Hindlimb muscle (tissue), 1 donor: ENCODE measurements at places on chromosomes 12 and 14.

GRCh38 chr14:97359341-97359740 is 562.2 kb downstream of the VRK1 start:
- DNase-seq: no peak

- no peak for DNase-seq
These were observed 90.8 kb downstream of the BCL11B start for GRCh38 chr14:99181241-99181640.

- DNase-seq: no peak
These were observed 325.6 kb upstream of the TMEM132C start for GRCh38 chr12:127941332-127941731.

GRCh38 chr12:90829044-90829443 is 125.9 kb downstream of the CCER1 start:
- no peak for DNase-seq

DNA sequence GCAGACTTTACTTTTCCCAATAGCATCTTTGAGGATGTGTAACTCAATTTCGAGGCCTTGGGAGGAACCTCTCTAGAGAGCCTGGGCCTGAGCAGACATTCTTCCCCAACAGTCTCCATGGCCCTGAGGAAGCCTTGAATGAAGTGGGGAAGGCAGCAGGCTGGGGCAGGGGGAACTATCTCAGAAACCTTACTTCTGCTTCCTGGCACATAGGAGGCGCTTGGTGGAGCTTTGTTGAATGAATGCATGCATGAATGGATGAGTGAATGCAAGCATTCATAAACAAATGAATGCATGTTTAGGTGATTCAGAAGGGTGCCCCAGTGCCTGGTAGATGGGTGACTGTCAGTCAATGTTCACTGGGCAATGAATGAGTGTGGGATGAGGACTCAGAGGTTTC is 58.3 kb downstream of the GALNT16 start:
- no peak for DNase-seq

DNA sequence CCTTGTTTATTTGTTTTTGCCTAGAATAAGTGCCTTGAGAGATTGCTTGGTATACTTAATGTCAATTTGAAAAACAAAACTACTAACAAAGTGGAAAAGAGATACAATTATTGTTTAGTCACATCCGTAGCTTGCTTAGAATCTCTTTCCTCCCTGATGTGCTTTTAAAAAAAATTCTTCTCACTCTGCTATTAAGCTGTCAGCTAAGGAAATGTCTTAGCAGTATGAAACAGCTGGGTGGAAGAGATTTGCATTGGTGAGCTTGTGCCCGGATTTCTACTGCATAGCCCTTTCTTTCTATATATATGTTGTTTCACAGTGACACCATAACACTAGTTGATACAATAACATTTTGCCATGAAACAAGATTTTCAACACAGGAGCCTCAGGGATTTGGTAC is 229.4 kb upstream of the RGS6 start:
- no peak for DNase-seq

DNA sequence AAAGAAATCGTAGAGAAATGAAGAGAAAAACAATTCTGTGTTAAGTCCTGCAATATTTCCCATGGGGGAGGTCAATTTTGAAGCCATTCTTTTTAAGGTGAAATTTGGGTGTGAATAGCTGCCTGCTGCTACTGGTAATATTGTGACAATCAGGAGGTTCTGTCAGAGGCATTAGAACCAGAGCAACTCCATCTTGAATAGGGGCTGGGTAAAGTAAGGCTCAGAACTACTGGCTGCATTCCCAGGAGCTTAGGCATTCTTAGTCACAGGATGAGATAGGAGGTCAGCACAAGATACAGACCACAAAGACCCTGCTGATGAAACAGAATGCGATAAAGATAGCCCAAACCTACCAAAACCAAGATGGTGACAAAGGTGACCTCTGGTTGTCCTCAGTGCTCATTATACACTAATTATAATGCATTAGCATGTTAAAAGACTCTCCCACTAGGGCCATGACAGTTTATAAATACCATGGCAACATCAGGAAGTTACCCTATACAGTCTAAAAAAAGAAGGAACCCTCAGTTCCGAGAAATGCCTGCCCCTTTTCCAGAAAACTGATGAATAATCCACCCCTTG is 24.8 kb upstream of the MTHFD1 start:
- no peak for DNase-seq

DNA sequence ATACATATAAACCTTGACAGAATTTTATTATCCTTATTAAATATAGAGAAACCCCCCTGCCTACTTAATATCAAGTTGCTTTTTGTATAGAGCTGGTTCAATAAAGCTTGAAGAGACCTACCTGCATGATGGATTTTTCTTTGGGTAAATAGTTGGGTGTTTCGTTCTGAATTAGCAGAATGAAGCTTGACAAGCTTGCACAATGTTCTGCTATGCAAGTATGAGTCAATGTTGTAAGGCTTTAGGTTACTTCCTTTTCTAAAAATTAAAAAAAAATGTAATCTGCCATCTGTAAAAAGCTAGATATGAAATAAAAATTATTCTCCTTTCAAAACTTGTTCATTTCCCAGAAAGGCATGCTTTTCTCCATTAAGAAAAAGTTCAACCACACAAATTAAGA is 1662.6 kb upstream of the SEL1L start:
- no peak for DNase-seq

DNA sequence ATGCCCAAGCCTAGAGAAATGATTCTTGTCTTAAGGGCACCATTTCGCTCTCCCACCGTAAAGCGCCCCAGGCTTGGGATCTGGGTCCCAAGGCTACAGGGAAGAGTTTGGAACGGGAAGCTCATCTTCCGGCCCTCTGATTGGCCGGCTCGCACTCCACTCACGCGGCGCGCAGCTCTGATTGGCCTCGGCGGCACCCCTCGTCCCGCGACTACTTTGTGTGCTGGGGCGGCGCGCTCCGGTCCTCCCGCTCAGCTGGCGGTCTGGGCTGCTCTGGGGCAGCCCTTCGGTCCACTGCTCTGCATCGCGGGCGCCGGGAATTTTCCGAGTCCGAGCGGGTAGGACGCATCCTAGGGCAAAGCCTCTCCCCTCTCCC is 886 bp upstream of the FUT8 start:
- DNase-seq: peak; percentile 90

DNA sequence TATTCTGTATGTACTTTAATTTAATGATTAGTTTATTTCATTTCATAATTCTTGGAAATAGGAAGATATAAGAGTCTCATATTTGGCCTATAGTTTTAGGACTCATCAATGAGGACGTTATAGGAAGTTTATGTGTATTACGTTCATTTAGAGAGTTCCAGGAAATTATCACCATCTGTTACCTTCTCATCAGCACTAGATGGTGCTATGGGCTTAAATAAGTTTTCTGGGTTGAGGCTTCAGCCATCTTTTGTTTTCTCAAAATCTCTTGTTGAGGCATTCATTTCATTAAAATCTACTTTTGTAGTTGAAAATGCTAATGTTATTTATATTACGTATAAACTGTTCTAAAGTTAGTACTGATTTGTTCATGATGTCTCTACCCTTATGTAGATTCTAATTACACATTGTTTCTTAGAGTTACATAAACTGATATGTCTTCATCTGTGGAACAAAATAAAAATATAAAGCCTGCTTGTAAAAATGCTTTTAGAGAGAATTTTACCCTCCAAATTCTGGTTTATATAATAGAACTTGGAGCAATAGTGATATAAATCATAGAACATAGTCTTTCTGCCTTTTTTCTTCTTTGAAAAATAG is 89.2 kb downstream of the CFAP54 start:
- DNase-seq: peak; percentile 45

DNA sequence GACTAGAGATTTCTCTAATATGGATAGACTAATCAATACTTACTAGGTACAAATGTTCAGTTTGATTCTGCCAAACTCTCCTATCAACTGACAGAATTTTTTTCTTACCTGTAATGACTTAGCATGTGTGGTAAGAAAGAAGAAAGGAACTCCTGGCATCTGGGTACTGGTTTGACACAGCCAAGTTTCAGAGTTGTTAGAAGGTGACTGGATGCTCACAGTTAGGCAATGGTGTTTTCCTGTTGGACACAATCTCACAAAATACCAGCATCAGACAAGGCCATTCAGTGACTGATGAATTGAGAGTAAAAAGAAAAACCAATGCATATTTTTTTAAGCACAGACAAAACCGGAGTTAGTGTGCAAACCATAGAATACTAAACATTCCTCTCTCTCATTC is 4.2 kb downstream of the MUCL1 start:
- no peak for DNase-seq

GRCh38 chr14:55537782-55538181 is 42.2 kb upstream of the KTN1 start:
- no peak for DNase-seq

DNA sequence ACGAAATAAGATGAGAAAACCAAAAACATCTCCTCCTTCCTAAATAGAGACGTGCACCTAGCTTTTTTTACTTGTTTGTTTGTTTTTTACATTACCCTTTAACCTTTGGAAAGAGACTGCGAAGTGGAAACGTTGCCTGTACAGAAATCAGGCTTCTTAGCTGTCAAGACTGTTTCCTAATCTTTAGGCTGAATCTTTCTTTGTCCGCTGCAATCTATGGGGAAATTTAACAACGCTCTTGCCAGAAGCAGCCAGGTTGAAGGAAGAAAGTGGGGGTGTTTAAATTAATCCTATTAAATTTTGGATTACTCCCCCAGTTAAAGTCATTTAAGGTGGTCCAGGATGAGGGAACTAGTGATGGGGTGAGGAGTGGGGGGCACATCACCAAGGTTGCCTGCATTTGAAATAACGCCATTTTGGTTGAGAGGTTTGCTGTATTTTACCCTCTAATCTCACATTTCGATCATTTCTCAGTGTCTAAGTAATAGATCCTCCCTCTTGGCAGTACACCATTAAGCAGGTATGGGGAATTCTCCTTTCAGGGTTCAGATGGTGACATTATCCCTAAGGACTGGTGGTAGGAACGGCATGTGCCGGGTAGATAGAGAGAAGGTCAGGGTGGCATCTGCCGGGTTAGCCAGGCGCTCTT is 2.6 kb downstream of the FLRT2 start:
- no peak for DNase-seq

DNA sequence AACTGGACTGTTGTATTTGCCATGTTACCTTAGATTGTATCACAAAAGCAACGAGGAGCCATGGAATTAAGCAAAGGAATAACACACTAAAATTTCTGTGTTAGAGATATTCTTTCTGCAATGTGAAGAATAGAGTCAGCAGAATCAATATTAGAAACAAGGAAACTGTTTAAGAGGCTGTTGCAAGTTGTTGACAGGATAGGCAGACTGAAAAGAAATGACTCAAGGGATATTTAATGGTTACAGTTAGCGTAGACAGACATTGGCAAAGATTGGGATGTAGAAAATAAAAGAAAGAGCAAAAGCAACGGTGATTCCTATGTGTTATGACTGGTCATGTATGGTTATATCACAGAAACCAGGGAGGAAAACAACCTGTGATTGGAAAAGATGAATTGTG is 299.0 kb upstream of the PPFIA2 start:
- DNase-seq: no peak

DNA sequence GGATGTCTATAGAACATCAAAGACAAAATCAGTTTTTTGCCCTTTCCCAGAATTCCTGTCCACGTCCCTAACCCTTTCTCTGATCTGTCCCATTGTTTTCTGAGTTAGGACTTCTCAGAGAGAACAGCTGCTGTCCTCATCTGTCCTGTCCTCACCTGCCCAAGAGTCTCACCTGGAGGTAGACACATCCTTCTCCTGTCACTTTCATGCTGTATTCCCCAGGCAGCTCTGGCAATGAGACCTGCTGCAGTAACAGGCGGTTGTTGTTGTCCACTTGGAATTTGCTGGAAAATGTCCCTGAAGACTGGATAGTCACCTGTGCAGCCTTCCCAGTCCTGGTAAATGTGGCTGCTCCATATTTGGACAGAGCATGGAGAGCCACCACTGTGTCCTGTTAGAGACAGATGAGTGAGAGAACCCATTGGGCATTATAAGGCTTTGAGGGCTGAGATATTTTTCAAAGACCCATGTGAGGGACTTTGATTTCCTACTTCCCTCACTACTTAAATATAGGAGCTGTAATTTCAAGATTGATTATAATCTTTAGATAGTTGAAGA is 43.2 kb downstream of the A2M start:
- DNase-seq: no peak

GRCh38 chr14:89721956-89722355 is 232.6 kb downstream of the EFCAB11 start:
- DNase-seq: no peak

DNA sequence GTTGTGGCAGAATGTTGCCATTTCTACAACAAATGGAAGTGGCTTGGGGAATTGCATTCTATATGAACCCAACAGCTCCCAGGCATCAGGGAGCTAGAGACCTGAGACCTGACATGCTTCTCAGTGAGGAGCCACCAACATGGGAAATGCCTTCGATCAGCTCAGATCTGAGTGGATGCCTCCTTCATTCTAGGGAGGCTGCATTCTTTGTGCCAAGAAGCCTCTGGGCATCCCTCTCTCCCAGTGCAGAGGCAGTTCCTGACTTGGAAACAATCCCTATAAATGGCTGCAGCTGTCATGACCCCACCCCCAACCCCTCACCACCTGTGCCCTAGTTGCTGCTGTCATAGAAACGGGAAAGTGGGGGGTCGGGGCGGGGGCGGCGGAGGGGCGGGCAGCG is 196.3 kb downstream of the PPM1H start:
- no peak for DNase-seq

GRCh38 chr12:132033627-132034026 is 83.9 kb downstream of the EP400 start:
- no peak for DNase-seq

GRCh38 chr14:88352698-88353097 is 29.6 kb upstream of the KCNK10 start:
- no peak for DNase-seq

GRCh38 chr12:27277846-27278260 is 33.8 kb downstream of the STK38L start:
- peak; percentile 52 for DNase-seq

- DNase-seq: no peak
These were observed 5.0 kb upstream of the MGAT4C start for GRCh38 chr12:86261142-86261541.

DNA sequence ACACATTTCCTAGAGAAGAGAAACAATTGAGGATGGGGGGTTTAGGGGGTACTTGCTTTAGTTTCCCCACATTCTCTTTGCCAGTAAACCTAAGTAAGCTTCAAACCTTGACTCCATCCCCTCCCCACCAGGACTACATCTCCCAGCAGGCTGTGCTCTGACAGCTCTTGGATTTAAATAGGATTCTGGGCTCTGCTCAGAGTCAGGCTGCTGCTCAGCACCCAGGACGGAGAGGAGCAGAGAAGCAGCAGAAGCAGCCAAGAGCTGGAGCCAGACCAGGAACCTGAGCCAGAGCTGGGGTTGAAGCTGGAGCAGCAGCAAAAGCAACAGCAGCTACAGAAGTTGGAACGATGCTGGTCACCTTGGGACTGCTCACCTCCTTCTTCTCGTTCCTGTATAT is 20.6 kb downstream of the RDH12 start:
- DNase-seq: peak; percentile 71
